Activated T-cell treated with anti-CD3 and anti-CD28 coated beads, Interleukin-2, amount 50 U/mL, for 72 hours (primary cell): ENCODE measurements at places on chromosomes 16 and 17. TPM values are rescaled to one million over a fixed set of nuclear protein-coding genes. Genes with fewer than 3 reads are reported as not detected.

GRCh38 chr16:70563636-70564035, 40.0 kb downstream of the SF3B3 start:
- no peak overlapping the region for H3K4me3 ChIP-seq
- peaks cover under 1% of the 10 kb centered on the region for H3K4me1 ChIP-seq
- H3K27me3 ChIP-seq: no peaks in the 10 kb centered on the region
- DNase-seq: no peak

GRCh38 chr16:89040861-89041570, 52.6 kb upstream of the ACSF3 start:
- H3K27me3 ChIP-seq: peaks cover 8% of the 10 kb centered on the region
- peaks cover 2% of the 10 kb centered on the region for H3K36me3 ChIP-seq
- no peak for DNase-seq
- H3K27ac ChIP-seq: no peak overlapping the region
- peaks cover 6% of the 10 kb centered on the region for H3K4me1 ChIP-seq

The TPSD1 gene
- not detected for total RNA-seq

The ABCC3 gene
- total RNA-seq: not detected

The SLC2A4 gene
- total RNA-seq: 0.07 TPM

The CCL18 gene
- total RNA-seq: 0.48 TPM
